ENCODE measurements at places on chromosomes 12 and 14.

DNA sequence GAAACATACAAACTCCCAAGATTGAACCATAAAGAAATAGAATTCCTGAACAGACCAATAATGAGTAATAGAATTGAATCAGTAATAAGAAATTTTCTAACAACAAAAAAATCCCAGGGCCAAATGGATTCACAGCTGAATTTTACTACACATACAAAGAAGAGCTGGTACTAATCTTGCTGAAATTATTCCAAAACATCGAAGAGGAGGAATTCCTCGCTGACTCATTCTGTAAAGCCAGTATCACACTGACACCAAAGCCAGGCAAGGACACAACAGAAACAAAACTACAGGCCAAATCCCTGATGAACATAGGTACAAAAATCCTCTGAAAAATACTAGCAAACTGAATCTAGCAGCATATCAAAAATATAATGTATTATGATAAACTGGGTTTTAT, 367.8 kb upstream of the CLEC14A start:
- DNase-seq = no peak

DNA sequence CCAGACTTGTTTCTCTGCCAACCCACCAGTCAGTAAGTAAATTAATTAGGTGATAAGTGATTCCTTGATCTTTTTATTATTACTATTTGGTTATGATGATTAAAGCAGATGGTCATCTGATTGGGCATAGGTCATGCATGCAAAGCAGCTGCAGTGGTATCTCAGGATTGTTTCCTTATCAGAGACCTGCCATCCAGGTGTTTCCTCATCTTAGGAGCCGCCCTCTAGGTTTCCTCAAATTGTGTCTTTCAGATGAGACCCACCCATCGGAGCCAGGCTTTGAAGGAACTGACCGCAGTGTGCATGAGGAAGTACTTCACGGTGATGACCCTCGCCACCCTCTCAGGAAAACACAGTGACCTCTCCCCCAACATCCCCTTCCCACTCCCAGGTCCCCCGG, 63.3 kb downstream of the ZFP36L1 start:
- no peak for DNase-seq

GRCh38 chr14:53331247-53331646, 178.1 kb upstream of the DDHD1 start:
- DNase-seq = no peak

DNA sequence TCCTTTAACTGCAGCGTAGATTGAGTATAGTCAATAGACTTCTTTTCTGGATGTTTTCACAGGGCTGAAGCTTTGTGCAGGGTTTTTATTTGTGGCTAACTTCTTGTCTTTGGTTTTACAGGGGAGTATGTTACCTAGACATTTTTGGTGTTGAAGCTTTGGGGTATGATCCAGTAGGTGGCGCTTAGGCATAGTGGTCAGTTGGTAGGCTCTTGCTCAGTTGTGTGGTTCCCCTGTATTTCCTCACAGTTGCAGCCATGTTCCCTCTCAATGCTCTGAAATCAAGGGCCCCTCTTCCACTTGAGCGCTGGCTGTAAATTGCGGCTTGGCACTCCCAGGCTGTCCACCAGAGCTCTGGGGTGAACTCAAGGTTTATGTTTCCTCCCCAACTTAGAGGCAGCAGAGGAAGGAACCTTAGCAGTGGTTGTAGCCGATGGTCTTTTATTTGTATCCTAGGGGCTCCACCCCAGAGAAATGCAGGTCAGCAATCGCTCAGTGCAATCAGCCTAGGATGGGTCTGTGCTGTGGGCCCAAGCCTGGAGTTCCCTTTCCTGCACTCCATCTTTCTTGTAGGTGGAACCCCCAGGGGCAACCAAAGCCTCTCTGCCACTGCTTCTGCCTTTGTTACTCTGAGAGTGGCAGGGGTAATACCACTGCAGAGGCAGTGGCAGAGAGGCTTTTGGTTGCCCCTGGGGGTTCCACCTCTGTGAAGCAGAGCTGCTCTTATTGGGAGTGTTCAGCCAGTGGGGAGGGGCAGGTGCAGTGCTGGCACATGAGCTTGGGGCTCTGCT, 55.1 kb downstream of the CMAS start:
- no peak for DNase-seq

DNA sequence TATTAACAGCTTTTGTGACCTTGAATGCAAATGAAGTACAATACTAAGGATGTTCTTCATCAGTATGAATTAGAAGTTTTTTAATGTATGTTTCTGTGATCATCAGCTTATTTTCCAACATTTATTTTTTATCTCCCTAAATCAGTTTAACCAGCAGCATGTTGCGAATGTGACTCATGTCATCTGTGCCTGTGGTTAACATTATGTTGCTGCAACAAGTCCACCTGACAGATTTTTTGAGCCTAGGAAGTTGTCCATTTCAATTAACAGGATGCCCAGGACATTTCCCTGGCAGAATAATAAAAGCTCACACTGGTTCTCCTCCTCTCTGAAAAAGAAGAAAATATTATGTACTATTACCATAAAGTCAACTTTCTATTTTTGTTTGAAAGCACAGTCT, 155.5 kb downstream of the SYT1 start:
- DNase-seq = no peak

- no peak for DNase-seq
Observed at GRCh38 chr14:100374876-100375265, 51.7 kb downstream of the SLC25A47 start.

DNA sequence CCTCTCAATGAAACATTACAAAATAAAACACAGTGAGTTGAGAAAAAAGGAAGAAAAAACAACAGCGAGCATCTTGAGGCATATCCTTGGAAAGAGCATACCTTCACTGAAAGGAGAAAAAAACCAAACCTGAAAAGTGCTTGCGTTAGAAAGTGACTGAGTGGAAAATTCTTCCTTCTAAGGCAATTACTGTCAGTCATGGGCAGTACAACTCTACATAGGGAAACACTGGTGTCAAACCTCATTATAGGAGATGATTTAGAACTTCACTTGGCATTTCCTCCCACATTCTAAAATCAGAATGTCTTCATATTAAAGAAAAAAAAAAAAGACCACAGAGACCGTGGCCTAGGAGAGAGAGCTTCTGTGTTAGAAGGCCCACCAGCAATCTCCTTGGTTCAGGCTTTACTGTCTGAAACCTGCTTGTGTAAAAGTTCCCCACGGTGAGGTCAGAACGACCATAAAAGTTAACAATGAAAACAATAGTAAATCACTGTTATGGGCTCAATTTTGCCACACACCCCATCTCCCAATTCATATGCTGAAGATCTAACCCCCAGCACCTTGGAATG, 91.1 kb upstream of the CRY1 start:
- no peak for DNase-seq
